ENCODE measurements at places on chromosomes 5 and 9.

- DNase-seq: no peak
Measured at GRCh38 chr5:142192286-142193113, 83.9 kb downstream of the NDFIP1 start.

- DNase-seq: no peak
Measured at GRCh38 chr9:36789886-36790285, 217.2 kb downstream of the MELK start.

GRCh38 chr5:174183701-174184100 is 138.2 kb downstream of the NSG2 start:
- DNase-seq: no peak

GRCh38 chr5:133896873-133897272 is 71.6 kb downstream of the C5orf15 start:
- DNase-seq: no peak

GRCh38 chr5:167785106-167785505 is 506.3 kb upstream of the WWC1 start:
- no peak for DNase-seq

Data from KG1 (cell line).